ENCODE measurements at places on chromosomes 12 and 14.
A peak's percentile ranks its signal among the peaks of the same experiment; 100 is the strongest.

DNA sequence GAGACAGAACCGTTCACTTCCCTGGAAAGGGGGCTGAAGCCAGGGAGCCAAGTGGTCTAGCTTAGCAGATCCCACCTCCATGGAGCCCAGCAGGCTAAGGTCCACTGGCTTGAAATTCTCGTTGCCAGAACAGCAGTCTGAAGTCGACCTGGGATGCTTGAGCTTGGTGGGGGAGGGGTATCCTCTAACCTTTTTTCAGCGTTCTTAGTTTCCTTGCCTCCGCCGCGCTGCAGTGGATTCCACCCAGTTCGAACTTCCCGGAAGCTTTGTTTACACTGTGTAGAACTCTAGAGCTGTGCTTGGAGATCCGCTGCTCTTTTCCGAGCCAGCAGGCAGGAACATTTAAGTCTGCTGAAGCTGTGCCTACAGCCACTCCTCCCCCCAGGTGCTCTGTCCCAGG, 45.2 kb upstream of the FKBP4 start:
- no peak for DNase-seq

- no peak for DNase-seq
Measured at GRCh38 chr12:38813923-38814322, 91.5 kb downstream of the CPNE8 start.

GRCh38 chr12:1809591-1810190, 10.7 kb upstream of the LRTM2 start:
- DNase-seq: no peak

DNA sequence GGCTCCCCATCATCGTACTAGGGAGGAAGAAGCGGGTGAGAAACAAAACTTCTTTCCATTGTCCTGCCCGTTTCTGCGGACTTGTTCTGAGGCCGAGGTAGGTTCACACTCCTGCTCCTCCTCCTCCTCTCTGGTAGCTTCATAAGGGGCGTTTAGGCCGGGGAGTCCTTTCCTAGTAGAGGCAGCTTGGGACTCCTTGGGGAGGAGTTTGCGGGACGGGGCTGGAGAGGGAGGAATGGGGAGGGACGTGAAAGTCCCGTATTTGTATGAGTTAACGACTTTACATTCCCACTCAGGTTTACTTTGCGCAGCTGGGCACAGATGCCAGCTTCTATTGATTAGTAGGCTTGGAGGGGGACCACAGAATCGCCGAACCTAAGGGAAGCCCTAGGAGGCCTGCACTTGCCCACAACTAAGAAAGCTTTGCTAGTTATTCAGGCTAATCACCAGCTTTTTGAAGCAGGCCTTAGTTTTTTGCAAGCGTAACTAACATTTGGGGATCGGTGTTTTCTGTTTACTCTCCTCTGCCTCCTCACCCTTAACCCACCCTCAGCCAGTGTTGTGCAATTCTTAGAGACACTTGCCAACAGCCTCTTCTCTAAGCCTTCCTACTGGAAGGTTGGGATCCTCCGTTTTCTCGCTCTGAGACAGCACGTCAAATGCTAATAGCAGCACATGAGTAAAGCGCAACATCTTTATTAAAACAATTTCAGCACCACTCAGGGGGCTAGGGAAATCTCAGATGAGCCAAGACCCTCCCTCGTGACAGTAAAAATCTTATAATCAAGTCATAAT, 499 bp downstream of the RNASE4 start:
- DNase-seq: peak; percentile 51
